Thymus (tissue), 14 donors: ENCODE measurements at places on chromosomes 4 and X.

- no peak overlapping the region for H3K4me3 ChIP-seq
- H3K27ac ChIP-seq = no peak overlapping the region
- DNase-seq = no peak
- H3K36me3 ChIP-seq = no peaks in the 10 kb centered on the region
- no peaks in the 10 kb centered on the region for H3K27me3 ChIP-seq
Measured at GRCh38 chr4:120763650-120764049, 158.9 kb downstream of the PRDM5 start.

DNA sequence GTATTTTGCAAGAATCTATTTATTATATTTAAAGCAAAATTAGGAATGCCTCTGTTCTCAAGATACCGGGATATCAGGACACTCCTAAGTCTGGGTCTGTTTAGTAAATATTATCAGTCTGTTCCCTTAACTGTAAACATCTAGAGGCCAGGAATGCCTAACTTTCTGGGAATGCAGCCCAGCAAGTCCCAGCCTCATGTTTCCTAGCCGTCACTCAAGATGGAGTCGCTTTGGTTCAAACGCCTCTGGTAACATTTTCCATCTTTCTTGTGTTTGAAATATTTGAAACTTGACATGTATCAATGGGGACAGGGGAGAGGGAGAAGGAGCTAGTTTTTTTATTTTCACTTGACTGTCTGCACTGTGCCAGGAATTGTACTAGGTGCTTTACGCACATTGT, 85.4 kb downstream of the FBXL5 start:
- H3K4me3 ChIP-seq = no peak overlapping the region
- H3K27ac ChIP-seq = no peak overlapping the region
- H3K4me1 ChIP-seq = no peaks in the 10 kb centered on the region
- DNase-seq = no peak
- no peaks in the 10 kb centered on the region for H3K27me3 ChIP-seq

DNA sequence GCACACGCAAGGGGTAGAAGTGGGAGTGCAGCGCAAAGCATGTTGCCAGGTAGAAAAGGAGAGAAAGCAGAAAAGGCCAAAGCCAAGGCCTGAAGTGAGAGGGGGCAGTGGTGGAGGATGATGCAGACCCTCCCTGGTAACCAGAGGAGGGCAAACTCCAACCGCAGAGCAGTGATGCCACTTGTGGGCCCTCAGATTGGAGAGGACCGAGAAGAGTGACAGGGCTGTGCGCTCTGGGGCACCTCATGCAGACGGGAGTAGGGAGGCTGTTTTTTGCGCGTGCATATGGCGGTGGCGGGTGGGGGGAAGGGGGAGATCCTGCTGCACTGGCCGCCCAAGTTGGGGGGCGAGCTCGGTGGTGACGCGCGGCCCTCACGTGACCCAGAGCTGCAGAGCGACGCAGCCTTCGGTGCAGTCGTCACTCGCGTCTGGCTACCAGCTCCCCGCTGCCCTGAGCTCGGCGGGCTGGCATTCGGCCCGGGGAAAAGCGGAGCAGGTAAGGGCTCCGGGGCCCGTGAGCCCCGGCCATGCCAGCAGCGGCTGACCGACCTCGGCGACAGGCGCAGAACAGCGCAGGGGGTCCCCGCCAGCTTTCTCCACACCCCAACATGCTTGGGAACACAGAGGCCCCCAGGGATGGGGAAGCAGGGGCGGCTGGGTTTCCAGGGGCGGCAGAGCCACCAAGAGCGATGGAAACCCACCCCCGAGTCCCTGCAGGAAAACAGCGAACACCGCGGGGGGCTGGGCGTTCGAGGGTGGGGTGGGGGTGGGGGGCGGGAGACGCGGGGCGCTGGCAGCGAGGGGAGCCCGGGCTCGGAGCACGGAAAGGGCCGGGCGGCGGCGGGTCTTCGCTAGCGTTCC, at the start of gene BEX3:
Gene BEX3 (plus strand): TSS at position 421 of the 861 bp plus-strand sequence. CDS start 984 bp downstream, outside the sequence.
- no peaks in the 10 kb centered on the region for H3K27me3 ChIP-seq
- peaks cover 5% of the 10 kb centered on the region for H3K4me1 ChIP-seq
- H3K27ac ChIP-seq = peak within 1 kb of the TSS; percentile 74
- H3K36me3 ChIP-seq = no peaks in the 10 kb centered on the region
- H3K4me3 ChIP-seq = peak within 1 kb of the TSS; percentile 66
- DNase-seq = peak; percentile 57

GRCh38 chrX:44183329-44183728, 160.1 kb downstream of the EFHC2 start:
- no peaks in the 10 kb centered on the region for H3K36me3 ChIP-seq
- no peak for DNase-seq
- no peak overlapping the region for H3K4me3 ChIP-seq
- H3K27me3 ChIP-seq = no peaks in the 10 kb centered on the region
- no peak overlapping the region for H3K27ac ChIP-seq

- peak overlapping the region; percentile 98 for H3K27ac ChIP-seq
- H3K4me3 ChIP-seq = peak overlapping the region; percentile 63
- no peaks in the 10 kb centered on the region for H3K36me3 ChIP-seq
- H3K27me3 ChIP-seq = no peaks in the 10 kb centered on the region
- H3K4me1 ChIP-seq = peaks cover 14% of the 10 kb centered on the region
Measured at GRCh38 chr4:88285235-88285653, 883 bp upstream of the PPM1K start.

- no peaks in the 10 kb centered on the region for H3K4me1 ChIP-seq
- H3K36me3 ChIP-seq = no peaks in the 10 kb centered on the region
- no peak overlapping the region for H3K4me3 ChIP-seq
- DNase-seq = no peak
Measured at GRCh38 chrX:109966246-109966645, 36.7 kb upstream of the TMEM164 start.

- no peaks in the 10 kb centered on the region for H3K36me3 ChIP-seq
- no peak overlapping the region for H3K27ac ChIP-seq
- H3K4me1 ChIP-seq = no peaks in the 10 kb centered on the region
- no peak for DNase-seq
- no peaks in the 10 kb centered on the region for H3K27me3 ChIP-seq
- no peak overlapping the region for H3K4me3 ChIP-seq
Measured at GRCh38 chr4:138450546-138451275, 208.6 kb upstream of the SLC7A11 start.

- H3K36me3 ChIP-seq = peaks cover 21% of the 10 kb centered on the region
- no peaks in the 10 kb centered on the region for H3K27me3 ChIP-seq
- no peak overlapping the region for H3K4me3 ChIP-seq
- no peak for DNase-seq
- H3K27ac ChIP-seq = no peak overlapping the region
- no peaks in the 10 kb centered on the region for H3K4me1 ChIP-seq
Measured at GRCh38 chr4:145784036-145784435, 104.1 kb downstream of the C4orf51 start.

DNA sequence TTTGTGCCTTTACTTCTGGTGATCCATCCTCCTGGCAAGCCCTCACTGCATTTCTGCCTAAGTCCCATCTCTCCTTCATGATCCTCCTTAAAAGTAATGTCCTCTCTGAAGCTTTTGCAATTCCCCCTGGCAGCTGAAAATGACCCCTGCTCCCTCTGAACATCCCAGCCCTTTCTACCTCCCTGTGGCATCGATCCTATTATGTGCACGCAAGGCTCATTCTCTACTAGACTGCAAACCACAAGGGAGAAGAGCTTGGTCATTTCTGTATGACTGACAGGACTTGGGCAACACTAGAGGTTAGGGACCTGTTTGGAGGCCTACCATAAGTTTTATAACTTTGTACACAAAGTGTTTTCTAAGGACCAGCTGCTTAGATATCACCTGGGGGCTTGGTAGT, 50.8 kb upstream of the RAP2C start:
- no peaks in the 10 kb centered on the region for H3K27me3 ChIP-seq
- H3K4me3 ChIP-seq = no peak overlapping the region
- no peak overlapping the region for H3K27ac ChIP-seq
- no peaks in the 10 kb centered on the region for H3K36me3 ChIP-seq
- no peak for DNase-seq

DNA sequence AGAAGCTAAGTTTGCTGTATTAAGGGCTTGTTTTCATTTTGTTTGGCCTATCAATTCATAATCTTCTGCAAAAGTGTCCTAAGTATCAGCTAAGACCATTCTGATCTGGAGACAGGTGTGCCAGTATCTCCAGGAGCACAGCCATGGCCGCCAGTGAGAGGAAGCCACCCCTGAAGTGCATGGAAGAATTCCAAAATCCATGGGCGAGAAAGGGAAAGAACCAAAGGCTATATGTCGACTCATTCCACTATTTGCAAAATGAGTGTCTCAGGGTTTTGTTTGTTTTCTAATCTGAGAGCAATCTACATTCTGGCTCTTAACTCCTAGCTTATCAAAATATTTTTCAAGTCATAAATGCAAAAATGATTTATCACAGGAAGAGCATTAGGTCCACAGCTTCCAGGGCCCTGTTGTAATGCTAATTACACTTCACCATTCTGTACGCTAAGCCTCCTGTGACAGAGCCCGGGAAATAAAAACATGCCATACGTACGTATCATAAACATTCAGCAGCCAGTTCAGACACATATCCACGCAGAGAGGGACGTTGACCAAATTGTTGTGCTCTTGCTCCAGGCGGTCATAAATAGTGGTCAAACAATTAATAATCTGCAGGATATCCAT, 137.3 kb upstream of the FTHL17 start:
- no peaks in the 10 kb centered on the region for H3K36me3 ChIP-seq
- H3K27me3 ChIP-seq = no peaks in the 10 kb centered on the region
- no peak for DNase-seq
- no peaks in the 10 kb centered on the region for H3K4me1 ChIP-seq
- no peak overlapping the region for H3K27ac ChIP-seq

- no peak overlapping the region for H3K27ac ChIP-seq
- H3K36me3 ChIP-seq = no peaks in the 10 kb centered on the region
- no peaks in the 10 kb centered on the region for H3K27me3 ChIP-seq
- no peak overlapping the region for H3K4me3 ChIP-seq
- no peaks in the 10 kb centered on the region for H3K4me1 ChIP-seq
Measured at GRCh38 chr4:120434756-120435155, 368.1 kb upstream of the MAD2L1 start.

- H3K4me3 ChIP-seq = no peak overlapping the region
- DNase-seq = no peak
- no peaks in the 10 kb centered on the region for H3K4me1 ChIP-seq
Measured at GRCh38 chrX:106042296-106042695, 3.8 kb upstream of the SERPINA7 start.

- no peaks in the 10 kb centered on the region for H3K27me3 ChIP-seq
- peaks cover 14% of the 10 kb centered on the region for H3K4me1 ChIP-seq
- H3K27ac ChIP-seq = no peak overlapping the region
- DNase-seq = no peak
- H3K36me3 ChIP-seq = peaks cover 39% of the 10 kb centered on the region
Measured at GRCh38 chr4:36211084-36211483, 33.2 kb downstream of the ARAP2 start.

- no peaks in the 10 kb centered on the region for H3K4me1 ChIP-seq
- H3K4me3 ChIP-seq = no peak overlapping the region
- H3K27ac ChIP-seq = no peak overlapping the region
- no peaks in the 10 kb centered on the region for H3K36me3 ChIP-seq
Measured at GRCh38 chrX:19440713-19441112, 74.6 kb downstream of the MAP3K15 start.

- H3K4me3 ChIP-seq = no peak overlapping the region
- H3K27me3 ChIP-seq = no peaks in the 10 kb centered on the region
- no peaks in the 10 kb centered on the region for H3K4me1 ChIP-seq
- H3K27ac ChIP-seq = no peak overlapping the region
Measured at GRCh38 chrX:48589482-48590162, 7.7 kb upstream of the WDR13 start.

DNA sequence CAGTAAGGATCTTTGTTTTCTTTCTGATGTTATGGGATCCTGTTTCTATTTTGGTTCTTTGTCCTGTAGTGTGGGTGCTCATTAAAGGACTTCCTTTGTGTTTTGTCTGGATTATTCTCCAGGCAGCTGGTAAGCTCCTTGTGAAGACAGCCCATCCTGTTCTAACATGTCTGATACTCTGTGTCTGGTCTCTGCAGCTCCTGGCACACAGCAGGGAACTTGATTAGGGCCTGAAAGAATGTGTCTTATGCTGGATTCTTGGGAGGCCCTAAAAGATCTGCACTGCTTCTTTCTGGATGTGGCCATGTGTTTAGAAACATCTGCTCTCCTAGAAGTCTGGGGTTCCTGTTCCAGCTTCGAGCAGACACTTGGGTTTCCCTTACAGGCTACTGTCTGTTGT, 38.1 kb upstream of the ATXN3L start:
- H3K4me1 ChIP-seq = no peaks in the 10 kb centered on the region
- no peaks in the 10 kb centered on the region for H3K27me3 ChIP-seq
- no peak overlapping the region for H3K27ac ChIP-seq
- H3K4me3 ChIP-seq = no peak overlapping the region
- H3K36me3 ChIP-seq = no peaks in the 10 kb centered on the region
